ENCODE measurements at places on chromosomes 3 and 15. TPM values are rescaled to one million over a fixed set of nuclear protein-coding genes. Genes with fewer than 3 reads are reported as not detected.

Gene BHLHE40
- 75.6 TPM for total RNA-seq

Gene GNB4
- 90.5 TPM for total RNA-seq

Gene GPR27
- 0.15 TPM for total RNA-seq

Gene TXNRD3
- total RNA-seq: 10.2 TPM

Gene TEX55
- total RNA-seq: not detected

All from melanocyte of skin (primary cell).